Gastroesophageal sphincter (tissue), 4 donors: ENCODE measurements at places on chromosomes 2 and 18. TPM values are rescaled to one million over a fixed set of nuclear protein-coding genes. Genes with fewer than 3 reads are reported as not detected.

Gene KRTCAP3
- 1.1 TPM for total RNA-seq

Gene MYO7B
- 0.54 TPM for total RNA-seq

Gene PSTPIP2
- 6.5 TPM for total RNA-seq

Gene MRPS5
- 33.0 TPM for total RNA-seq

Gene PSMA8
- total RNA-seq = not detected

Gene CD8B2
- total RNA-seq = not detected

Gene XDH
- 2.8 TPM for total RNA-seq

Gene C2orf78
- not detected for total RNA-seq

Gene TMEM200C
- 0.12 TPM for total RNA-seq

Gene DSC3
- 17.1 TPM for total RNA-seq
